ENCODE measurements at places on chromosomes 5 and 9. TPM values are rescaled to one million over a fixed set of nuclear protein-coding genes. Genes with fewer than 3 reads are reported as not detected.

Gene CDH18
- not detected for total RNA-seq

Gene PHF24
- not detected for total RNA-seq

- no peak overlapping the region for H3K4me3 ChIP-seq
- no peaks in the 10 kb centered on the region for H3K4me1 ChIP-seq
- no peak overlapping the region for H3K27ac ChIP-seq
Observed at GRCh38 chr9:104876587-104876986, 51.4 kb downstream of the ABCA1 start.

Gene TAF11L8
- not detected for total RNA-seq

GRCh38 chr5:178198706-178199105, 5.6 kb upstream of the HNRNPAB start:
- peaks cover 6% of the 10 kb centered on the region for H3K27me3 ChIP-seq
- no peak for DNase-seq
- H3K36me3 ChIP-seq = no peaks in the 10 kb centered on the region
- H3K4me1 ChIP-seq = peaks cover 5% of the 10 kb centered on the region

DNA sequence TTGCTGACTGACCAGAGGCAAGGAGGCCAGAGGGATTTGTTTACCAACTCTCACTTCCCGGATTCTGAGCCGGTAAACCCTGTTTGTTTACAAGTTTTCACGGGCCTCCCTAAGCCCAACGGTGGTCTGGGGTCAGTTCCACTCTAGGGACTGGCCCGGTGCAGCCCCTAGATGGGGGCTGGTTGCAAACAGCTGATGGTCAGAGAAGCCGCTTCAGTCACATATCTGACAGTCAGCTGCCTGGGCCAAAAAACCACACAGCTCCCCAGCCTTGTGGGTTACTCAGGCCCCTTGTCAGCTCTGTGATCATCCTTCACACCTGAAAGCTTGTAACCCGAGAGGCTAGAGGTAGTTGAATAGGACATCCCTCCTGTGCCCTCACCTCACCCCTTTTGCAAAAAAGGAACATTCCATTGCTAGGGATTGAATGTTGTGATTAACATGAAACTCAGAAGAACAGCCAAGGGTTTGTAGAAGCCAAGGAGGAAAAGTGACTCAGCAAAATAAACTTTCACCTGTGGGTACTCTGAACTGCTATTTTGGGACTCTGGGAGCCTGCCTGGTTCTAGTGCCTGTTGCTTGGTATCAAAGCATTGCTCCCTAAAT, 40.4 kb downstream of the SAR1B start:
- H3K27me3 ChIP-seq = no peaks in the 10 kb centered on the region
- DNase-seq = no peak
- no peak overlapping the region for H3K4me3 ChIP-seq
- peaks cover 6% of the 10 kb centered on the region for H3K4me1 ChIP-seq

Gene PFN3
- total RNA-seq = not detected

DNA sequence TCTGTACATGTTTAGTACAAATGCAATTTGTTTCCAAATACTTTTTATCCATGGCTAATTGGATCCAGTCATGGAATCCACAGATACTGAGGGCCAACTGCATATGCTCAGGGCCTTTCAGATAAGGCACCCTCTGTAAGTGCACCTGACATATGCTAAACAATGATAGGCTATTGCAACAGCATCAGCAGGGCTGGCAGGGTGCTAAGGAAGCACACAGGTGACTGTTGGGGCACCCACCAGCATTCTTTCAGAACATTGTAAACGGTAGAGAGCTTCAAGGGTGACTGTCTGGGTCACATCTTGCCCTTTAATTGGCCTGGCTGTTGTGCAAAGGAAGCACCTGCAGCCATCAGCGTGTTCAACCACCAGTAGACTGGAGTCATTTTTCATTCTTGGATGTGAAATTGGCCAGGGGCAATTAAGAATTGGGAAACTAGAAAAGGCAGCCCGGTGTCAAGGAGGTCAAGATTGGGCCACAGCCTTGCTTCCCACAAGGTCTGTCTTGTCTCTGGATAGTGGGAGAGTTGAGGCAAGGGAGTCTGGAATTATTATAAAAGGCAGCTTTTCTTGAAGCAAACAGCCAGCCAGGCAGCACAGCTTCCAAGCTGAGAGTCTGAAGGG, 129.3 kb upstream of the RAI14 start:
- no peaks in the 10 kb centered on the region for H3K27me3 ChIP-seq
- no peak overlapping the region for H3K27ac ChIP-seq
- DNase-seq = no peak
- H3K4me3 ChIP-seq = no peak overlapping the region
- no peaks in the 10 kb centered on the region for H3K36me3 ChIP-seq

Gene TLE1
- total RNA-seq = 3.4 TPM

- H3K4me1 ChIP-seq = no peaks in the 10 kb centered on the region
- no peak for DNase-seq
- H3K4me3 ChIP-seq = no peak overlapping the region
- no peaks in the 10 kb centered on the region for H3K36me3 ChIP-seq
Observed at GRCh38 chr5:27311544-27311943, 273.2 kb upstream of the CDH9 start.

- H3K4me3 ChIP-seq = no peak overlapping the region
- peaks cover 18% of the 10 kb centered on the region for H3K27me3 ChIP-seq
- no peak overlapping the region for H3K27ac ChIP-seq
- no peaks in the 10 kb centered on the region for H3K4me1 ChIP-seq
Observed at GRCh38 chr5:148466236-148466580, 82.5 kb downstream of the FBXO38 start.

Gene LRRC14B
- not detected for total RNA-seq

DNA sequence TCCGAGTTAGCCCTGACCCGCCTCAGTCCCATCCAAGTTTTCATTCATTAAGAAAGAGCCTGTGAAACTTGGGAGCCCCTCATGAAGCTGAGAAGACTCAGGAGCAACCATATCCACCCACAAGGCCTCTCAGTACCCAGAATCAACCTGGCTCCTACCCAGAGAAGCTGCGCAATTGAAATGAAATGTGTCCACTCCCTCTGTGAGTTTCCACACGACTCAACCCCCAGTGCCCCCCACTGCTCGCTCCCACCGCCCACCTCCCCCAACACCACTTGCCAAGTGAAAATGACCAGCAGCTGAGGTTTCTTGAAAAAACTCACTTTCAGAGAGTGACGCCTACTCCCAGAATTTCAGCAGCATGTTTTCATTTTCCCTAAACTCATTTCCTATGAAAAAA, 104.6 kb downstream of the CDK5RAP2 start:
- no peak overlapping the region for H3K4me3 ChIP-seq
- H3K27ac ChIP-seq = peak overlapping the region; percentile 51
- peaks cover 6% of the 10 kb centered on the region for H3K4me1 ChIP-seq
- peaks cover 8% of the 10 kb centered on the region for H3K36me3 ChIP-seq
- H3K27me3 ChIP-seq = no peaks in the 10 kb centered on the region

DNA sequence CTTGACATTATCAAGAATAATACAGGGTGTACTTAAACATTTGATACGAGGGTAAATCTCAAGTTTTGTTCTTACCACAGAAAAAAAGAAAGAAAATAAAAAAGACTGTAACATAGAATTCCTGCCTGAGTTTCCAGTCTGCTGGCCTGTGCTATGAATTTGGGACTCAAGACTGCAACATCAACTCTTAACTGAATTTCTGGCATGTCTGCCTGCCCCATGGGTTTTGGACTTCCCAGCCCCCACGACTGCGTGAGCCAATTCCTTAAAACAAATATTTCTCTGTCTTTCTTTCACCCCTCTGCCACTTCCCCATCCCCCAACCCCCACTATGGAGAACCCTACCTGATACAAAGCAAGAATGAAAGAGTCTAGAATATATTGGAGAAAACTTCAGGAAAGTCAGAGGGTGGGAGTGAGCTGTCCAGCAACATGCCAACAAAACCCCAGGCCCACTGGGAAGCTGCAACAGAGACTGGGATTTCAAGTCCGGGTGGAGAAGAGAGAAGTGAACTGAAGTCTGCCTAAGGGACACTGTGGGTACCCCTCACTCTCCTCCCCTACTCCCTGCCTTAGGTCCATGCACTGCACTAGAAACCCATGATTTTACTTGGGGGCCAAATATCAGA, 43.0 kb downstream of the MARCHF3 start:
- H3K4me3 ChIP-seq = peak overlapping the region; percentile 78
- H3K27ac ChIP-seq = peak overlapping the region; percentile 93
- no peaks in the 10 kb centered on the region for H3K36me3 ChIP-seq

DNA sequence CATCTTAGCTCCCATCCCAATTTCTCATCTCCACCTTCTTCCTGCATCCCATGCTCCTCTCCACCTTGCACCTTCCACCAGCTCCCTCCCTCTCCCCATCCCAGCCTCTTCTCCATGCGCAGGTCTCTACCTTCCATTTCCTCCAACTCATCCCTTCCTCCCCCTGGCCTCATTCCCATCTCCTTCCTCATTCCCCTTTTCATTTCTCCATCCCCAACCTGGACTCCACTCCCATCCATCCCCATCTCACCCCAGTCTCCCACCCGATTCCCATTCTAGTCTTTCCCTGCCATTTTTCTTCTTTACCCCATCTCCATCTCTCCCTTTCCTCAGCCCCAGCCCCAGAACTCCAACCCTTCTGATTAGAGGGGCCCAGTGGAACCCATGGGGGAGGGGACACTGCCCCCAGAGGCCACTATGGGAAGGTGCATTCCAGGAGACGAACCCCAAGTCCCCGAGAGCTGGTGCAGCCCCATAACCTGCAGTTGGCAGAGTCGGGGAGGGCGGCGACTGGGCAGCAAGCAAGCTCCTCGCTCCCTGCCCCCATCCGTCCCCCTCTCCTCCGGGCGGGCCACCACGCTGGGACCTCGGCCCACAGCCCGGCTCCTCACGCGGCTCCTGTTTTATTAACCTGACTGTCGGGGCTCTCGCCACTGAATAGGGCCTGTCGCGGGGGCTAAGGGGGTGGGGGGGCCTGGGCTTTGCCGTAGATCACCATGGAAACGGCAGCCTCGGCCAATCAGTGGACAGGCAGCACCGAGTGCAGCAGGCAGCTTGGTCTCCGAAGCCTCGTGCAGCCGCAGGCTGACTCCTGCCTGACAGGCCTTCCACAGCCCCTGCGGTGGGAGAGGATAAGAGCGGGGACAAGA, 66.7 kb downstream of the PCDH1 start:
- H3K27ac ChIP-seq = no peak overlapping the region
- peaks cover 17% of the 10 kb centered on the region for H3K4me1 ChIP-seq
- H3K27me3 ChIP-seq = peaks cover 89% of the 10 kb centered on the region

Measured in T-helper 17 cell (primary cell).